ENCODE measurements at places on chromosomes 6 and 20. TPM values are rescaled to one million over a fixed set of nuclear protein-coding genes. Genes with fewer than 3 reads are reported as not detected.

DNA sequence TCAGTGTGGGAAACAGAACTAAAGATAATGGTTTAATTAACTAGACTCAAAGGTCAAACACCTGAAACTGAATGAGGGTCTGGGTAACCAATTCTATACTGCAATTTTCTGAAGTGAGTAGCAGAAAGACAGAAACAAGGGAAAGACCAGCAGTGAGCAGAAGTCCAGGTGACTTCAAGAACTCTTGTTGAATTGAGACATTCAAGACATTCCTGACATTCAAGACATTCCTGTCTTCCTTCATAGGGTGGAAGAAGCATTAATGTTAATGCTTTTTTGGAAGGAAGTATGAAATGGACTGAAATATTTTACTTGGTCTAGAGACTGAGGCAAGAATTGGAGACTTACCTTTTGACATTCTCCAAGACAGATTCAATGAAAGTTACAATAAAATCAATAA, 529.9 kb upstream of the MMS22L start:
- DNase-seq, result no peak

DNA sequence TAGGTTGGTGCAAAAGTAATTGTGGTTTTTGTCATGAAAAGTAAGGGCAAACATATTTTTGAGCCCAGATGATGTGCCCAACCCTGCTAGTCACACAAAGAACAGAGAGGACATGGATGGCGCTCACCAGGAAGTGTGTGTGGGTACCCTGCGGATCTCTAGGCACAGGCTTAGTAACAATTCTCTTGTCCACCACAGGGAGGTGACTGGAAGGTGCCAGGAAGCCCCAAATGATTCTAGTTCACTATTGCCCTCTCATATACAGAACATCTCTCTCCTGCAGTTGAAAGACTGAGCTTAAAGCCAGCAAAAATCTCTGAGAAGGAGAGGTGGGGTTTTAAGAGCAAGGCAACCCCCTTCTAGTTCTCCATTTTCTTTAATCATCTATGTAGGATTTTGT, 272.1 kb upstream of the TAB2 start:
- DNase-seq, result peak; percentile 23

GRCh38 chr6:129331450-129332138, 378.4 kb downstream of the ARHGAP18 start:
- DNase-seq, result no peak

GRCh38 chr20:6703047-6703446, 64.4 kb upstream of the BMP2 start:
- DNase-seq, result no peak

DNA sequence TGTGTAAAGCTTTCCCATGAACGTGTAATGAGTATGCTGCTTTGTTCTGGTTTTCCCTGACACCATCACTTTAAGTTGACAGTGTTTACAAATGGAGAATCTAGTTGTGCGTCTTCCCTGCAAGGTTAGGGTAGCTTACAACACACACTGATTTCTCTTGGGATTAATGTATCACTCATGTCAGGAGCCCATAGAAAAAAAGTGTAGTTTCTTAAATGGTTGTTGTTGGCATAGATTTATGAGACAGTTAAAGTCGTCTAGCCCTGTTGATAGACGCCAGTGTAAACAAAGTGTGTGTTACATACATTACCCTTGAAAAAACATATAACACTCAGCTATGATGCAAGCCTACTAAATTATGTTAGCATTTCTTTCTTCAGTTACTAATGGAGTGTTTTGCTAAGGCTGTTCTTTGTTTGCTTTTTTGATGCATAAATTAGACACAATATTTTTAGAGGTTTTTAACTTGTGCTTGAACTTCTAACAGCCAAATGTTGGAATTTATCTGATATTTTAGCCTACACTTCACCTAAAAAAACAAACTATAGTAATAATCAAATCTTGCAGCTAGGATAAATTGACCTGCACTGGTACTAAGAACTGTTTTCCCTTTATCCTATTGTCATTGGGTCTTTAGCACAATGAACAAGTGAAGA, 88.6 kb downstream of the RNF217 start:
- no peak for DNase-seq

DNA sequence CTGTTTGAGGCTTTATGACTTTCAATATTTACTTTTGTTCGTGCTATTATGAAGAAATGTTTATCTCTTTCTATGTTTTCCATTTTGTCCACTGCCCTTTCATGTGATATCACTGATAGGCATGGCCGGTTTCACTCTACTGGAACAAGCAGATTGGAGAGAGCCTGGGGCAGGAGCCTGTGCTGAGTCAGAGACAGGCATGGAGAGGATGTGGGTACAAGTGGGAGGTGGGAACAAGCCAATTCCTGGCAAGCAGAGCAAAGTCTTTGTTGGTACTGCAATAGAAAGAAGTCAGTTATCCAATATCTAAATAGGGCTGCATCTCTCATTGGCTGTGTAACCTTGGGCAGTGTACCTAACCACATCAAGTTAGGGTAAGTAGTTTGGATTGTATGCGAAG, 545.6 kb upstream of the MAP3K7 start:
- no peak for DNase-seq

DNA sequence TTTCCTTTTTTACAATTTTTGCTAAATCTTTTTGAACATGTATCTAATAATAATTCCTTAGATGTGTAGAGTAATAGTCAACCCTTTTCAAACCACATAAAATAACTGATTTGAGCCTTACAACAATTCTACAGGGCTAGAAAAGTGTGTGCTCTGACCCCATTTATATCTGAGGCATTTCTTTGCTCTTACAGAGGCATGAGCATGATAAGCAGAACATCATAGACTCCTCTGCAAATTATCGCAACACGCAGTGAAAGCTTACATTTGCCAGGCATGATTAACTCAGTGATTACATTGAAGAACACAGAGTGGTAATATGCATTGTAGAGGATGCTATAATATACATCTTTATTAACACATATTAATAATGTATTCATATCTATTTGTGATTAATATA, 120.4 kb downstream of the SIM1 start:
- DNase-seq, result no peak

- no peak for DNase-seq
Observed at GRCh38 chr6:139940741-139941729, 566.6 kb upstream of the CITED2 start.

GRCh38 chr20:22449188-22449973, 135.0 kb downstream of the FOXA2 start:
- DNase-seq, result no peak

- DNase-seq, result no peak
Observed at GRCh38 chr20:22918286-22918983, 116.7 kb upstream of the SSTR4 start.

- DNase-seq, result no peak
Observed at GRCh38 chr6:148285205-148285604, 57.4 kb upstream of the SASH1 start.

DNA sequence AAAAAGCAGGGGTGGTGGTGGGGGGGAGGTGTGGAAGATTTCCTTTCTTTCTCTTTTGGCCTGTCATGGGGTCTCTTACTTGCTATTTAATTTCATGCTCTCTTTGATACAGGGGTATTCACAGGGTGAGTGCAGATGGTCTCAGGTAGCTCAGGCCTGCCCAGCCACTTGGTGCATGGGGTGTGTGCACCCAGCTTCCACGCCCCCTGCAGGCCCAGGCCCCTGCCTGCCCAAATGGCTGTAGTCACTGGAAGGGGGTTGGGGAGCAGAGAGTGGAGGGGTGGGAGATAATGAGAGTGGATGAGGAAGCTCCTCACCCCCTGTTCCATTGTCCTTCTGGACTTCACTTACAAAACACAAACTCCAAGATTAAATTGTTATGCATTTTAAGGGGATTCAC, 133.6 kb upstream of the SGK1 start:
- no peak for DNase-seq

DNA sequence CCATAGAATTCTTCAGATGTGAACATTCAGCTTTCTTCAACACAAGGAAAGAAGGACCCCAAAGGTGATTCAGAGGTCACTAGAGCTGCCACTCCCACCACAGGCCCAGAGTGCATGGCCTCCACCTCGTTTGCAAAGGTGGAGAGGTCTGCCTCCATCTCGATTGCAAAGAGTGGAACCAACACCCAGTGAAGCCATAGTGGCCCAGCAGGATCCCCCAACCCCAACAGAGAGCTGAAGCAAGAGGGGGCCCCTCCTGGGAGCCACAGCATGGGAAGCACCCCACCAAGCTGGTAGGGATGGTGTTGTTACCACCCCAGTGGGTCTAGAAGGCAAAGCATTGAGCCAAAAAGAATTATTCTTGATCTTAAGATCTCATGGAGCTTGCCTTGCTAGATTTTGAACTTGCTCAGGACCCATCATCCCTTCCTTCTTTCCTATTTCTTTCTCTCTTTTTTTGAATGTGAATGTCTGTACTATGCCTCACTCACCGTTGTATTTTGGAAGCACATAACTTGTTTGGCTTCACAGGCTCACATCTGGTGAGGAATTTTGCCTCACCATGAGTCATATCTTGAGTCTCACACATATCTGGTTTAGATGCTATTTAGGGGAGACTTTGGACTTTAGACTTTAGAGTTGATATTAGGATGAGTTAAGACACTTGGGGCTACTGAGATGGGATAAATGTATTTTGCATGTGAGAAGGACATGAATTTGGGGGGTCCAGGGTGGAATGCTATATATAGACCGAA, 119.2 kb downstream of the ANKRD60 start:
- no peak for DNase-seq

DNA sequence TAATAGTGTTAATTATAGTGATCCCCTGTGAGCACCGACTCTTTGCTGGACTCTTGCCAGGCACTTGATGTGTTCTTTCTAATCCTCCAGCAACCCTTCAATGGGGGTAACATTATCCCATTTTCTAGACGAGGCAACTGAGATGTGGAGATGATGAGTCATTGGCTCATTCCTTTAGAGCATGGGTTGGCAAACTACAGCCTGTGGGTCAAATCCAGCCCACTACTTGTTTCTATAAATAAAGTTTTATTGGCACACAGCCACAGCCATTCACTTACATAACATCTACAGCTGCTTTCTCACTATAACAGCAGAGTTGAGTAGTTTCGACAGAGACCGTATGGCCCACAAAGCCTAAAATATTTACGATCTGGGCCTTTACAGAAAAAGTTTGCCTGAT, 249.5 kb upstream of the KCNG1 start:
- no peak for DNase-seq

DNA sequence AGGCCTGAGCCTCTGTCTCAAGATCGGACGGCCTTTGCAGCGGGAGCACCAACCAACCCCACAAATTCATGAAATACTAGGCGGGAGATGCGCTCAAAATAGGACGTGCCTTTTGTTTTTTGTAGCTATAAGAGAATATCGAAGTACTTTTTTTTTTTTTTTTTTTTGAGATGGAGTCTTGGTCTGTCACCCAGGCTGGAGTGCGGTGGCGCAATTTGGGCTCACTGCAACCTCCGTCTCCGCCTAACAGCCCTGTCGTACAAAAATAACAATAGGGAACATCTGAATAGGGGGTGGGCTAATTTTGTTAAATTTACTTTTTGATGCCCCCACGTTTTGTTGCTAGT, 5.9 kb upstream of the TUBB2A start:
- no peak for DNase-seq

GRCh38 chr6:139114746-139115145, 20.1 kb upstream of the HECA start:
- DNase-seq, result no peak

DNA sequence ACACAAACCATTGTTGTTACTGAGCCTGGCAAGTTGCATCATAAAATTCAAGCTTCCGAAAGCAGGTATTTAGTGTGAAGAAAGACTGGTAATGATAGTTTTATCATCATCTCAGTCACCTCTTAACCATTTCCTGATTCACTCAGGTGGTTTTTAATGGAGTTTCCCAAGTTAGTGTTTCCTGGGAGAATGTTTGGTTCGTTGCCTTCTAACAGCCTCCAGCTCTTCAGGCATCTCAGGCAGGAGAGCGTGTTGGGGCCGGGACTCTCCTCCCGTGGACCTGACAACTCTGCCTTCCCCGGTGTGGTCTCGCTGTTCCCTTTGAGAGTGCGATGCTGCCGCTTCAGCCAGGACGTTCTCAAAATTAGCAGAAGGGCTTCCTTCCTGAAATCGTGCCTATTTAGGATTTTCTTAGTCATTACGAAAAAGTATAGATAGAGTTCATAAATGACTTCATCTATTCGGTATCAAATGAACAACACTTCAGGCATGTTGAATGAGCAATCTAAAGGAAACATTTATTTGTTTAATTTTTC, 105.0 kb upstream of the QKI start:
- no peak for DNase-seq

DNA sequence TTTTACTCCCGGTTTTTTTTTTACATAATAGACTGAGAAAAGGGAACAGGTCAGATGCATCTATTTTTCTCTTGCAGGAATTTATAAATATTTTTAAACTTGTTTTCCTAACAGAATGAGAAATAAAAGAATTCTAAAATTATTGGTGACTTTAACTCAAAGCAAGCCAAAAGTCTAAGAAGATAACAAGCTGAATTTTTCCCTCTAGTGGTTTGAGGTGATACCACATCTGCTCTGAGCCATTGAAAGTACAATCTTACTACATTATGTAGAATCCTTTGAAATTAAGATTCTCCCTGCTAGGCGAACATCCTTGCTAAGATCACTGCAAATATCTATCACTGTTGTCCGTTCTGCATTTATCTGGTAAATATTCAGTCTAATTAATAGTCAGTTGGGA, 10.7 kb upstream of the STMND1 start:
- no peak for DNase-seq

DNA sequence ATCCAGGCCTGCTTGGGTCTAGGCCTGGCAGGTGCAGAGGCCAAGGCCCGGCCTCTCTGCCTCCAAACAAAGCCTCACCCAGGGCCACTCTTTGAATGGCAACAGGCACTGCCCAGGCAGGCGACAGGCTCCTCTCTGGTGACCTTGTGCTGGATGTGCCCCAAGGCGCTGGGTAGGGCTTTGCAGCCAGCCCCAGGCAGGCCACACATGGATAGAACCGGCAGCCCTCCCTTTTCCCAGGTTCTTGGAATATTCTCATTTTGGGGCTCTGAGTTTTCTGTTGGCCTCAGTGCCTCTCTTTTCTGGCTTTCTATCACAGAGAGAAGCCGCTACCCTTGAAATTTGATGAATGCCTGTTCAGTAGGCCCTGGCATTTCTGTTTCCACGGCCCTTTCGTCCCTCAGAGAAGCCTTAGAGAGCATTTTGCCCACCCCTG, 18.9 kb downstream of the PKIG start:
- DNase-seq, result no peak

- no peak for DNase-seq
Observed at GRCh38 chr6:152529369-152529768, 107.8 kb downstream of the SYNE1 start.

- DNase-seq, result no peak
Observed at GRCh38 chr6:122736163-122736562, 43.4 kb upstream of the FABP7 start.

DNA sequence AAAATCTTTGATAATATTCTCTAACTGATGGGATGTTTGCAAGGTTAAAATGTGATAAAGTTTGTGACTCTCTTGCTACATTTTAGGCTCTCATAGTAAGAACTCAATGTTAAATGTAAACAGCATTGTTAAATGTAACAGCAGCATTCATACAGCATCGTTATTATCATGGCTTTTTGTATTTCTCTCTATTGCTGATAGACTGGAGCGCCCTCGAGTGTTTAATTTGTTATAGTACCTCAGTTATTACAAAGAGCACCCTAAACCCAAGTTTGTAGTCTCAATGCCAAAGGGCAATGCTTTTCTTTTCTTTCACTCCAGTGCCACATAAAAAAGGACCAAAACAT, 14.9 kb upstream of the TTPAL start:
- peak; percentile 6 for DNase-seq

Gene KCNK17
- total RNA-seq, result not detected

Gene FLRT3
- total RNA-seq, result not detected

Gene KHDC1L
- not detected for total RNA-seq

Gene SIRPD
- not detected for total RNA-seq

Gene GSTA2
- total RNA-seq, result not detected

Gene MRAP2
- not detected for total RNA-seq

Gene HSPA12B
- total RNA-seq, result not detected
